Activated CD4-positive, alpha-beta memory T cell treated with anti-CD3 and anti-CD28 coated beads, Interleukin-2, amount 10 ng/mL, durations not matched to agents 7 days and 5 days (primary cell): ENCODE measurements at places on chromosomes 1 and 21. TPM values are rescaled to one million over a fixed set of nuclear protein-coding genes. Genes with fewer than 3 reads are reported as not detected.

The EDARADD gene
- total RNA-seq: 5.4 TPM

The MAEL gene
- total RNA-seq: 0.40 TPM

The DNASE2B gene
- not detected for total RNA-seq

The C1orf74 gene
- total RNA-seq: 2.2 TPM

The C1orf159 gene
- 18.6 TPM for total RNA-seq

The CD1B gene
- total RNA-seq: not detected

The PLA2G2A gene
- not detected for total RNA-seq

The OR6N1 gene
- not detected for total RNA-seq

The COL9A2 gene
- total RNA-seq: 8.2 TPM

The LPAR3 gene
- total RNA-seq: 2.1 TPM

The ACTL8 gene
- total RNA-seq: not detected

The LCE1C gene
- total RNA-seq: not detected

The LENEP gene
- total RNA-seq: 1.2 TPM

The MARK1 gene
- total RNA-seq: not detected

The CLIC6 gene
- not detected for total RNA-seq

The DDR2 gene
- 0.18 TPM for total RNA-seq

The XCL2 gene
- total RNA-seq: not detected

The AGO1 gene
- 20.8 TPM for total RNA-seq

The WDR64 gene
- 0.13 TPM for total RNA-seq

The RGS18 gene
- total RNA-seq: 0.28 TPM

The INKA2 gene
- total RNA-seq: 2.8 TPM

The ERVH48-1 gene
- not detected for total RNA-seq

The ANGPTL3 gene
- total RNA-seq: not detected

The KCNJ9 gene
- total RNA-seq: not detected

The URB1 gene
- 9.1 TPM for total RNA-seq

The CDKN2C gene
- total RNA-seq: 56.1 TPM

The GOLT1A gene
- total RNA-seq: not detected

The HOOK1 gene
- 1.6 TPM for total RNA-seq

The FCAMR gene
- total RNA-seq: not detected

The PRELP gene
- not detected for total RNA-seq

The SPRR5 gene
- not detected for total RNA-seq

The SLC9C2 gene
- total RNA-seq: not detected

The KCND3 gene
- total RNA-seq: not detected

The ZNF683 gene
- total RNA-seq: 0.18 TPM

The PERM1 gene
- not detected for total RNA-seq

The B4GALT3 gene
- 55.0 TPM for total RNA-seq

The RGS13 gene
- total RNA-seq: not detected

The LCE1A gene
- not detected for total RNA-seq

The DYRK3 gene
- 8.8 TPM for total RNA-seq

The TFF1 gene
- not detected for total RNA-seq

The ODF2L gene
- 71.3 TPM for total RNA-seq

The RHCE gene
- total RNA-seq: 0.50 TPM
